ENCODE measurements at places on chromosomes 4 and X. TPM values are rescaled to one million over a fixed set of nuclear protein-coding genes. Genes with fewer than 3 reads are reported as not detected.

DNA sequence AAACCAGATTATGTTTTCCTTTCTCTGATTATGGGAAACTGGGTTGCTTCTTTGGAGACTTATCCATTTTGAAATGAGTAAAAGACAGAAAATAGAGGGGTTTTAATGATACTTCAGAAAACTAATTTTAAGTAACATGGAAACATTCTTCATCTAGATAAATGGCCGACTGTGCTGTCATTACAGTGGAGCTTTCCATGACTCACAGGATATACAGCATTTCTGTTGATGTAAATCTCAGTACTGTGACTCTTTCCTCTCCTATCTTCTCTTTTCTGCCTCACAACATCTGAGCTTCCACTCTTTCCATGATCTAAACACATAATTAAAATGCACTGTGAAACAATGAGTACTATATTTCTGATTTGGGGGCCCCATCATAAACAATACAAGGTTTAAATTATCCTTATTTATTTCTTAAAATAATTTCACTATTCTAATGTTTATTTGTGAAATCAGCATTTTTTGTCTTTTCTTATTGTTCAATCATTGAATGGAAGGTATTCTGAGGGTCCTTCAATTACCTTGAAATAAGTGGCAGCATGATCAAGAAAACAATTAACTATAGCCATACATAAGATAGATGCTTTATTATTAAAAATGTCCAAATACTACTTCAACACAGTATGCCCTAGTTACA is 19.3 kb downstream of the SEC24D start:
- H3K4me1 ChIP-seq, result no peaks in the 10 kb centered on the region
- H3K27me3 ChIP-seq, result no peaks in the 10 kb centered on the region
- no peak for DNase-seq
- H3K36me3 ChIP-seq, result peaks cover 35% of the 10 kb centered on the region
- H3K4me3 ChIP-seq, result no peak overlapping the region

- no peak overlapping the region for H3K4me3 ChIP-seq
- DNase-seq, result no peak
- no peaks in the 10 kb centered on the region for H3K27me3 ChIP-seq
- H3K4me1 ChIP-seq, result no peaks in the 10 kb centered on the region
Measured at GRCh38 chr4:25500626-25501316, 123.7 kb downstream of the ANAPC4 start.

- H3K36me3 ChIP-seq, result no peaks in the 10 kb centered on the region
- no peak overlapping the region for H3K27ac ChIP-seq
- no peaks in the 10 kb centered on the region for H3K4me1 ChIP-seq
- no peaks in the 10 kb centered on the region for H3K27me3 ChIP-seq
- no peak overlapping the region for H3K4me3 ChIP-seq
Measured at GRCh38 chr4:58940167-58940566, 1830.0 kb upstream of the IGFBP7 start.

DNA sequence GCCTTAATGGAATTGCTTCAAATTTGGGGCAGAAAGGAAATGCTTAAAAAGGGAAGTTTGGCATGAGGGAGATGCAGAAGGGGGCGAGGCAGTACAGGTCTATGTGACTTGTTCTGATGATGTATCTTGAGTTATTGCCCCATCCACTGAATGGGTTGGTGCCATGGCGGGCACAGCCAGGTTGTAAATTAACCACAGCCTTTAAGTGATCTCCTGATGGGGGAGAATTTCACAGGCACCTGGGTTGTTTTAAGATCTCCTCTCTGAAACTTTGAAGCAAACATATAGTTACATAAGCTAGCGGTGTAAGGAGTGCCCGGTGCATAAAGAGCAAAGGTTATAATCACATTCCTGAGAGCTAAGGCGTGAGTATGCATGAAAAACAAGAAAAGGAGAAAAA is 37.0 kb downstream of the NPY5R start:
- H3K4me3 ChIP-seq, result no peak overlapping the region
- H3K27me3 ChIP-seq, result no peaks in the 10 kb centered on the region
- H3K4me1 ChIP-seq, result no peaks in the 10 kb centered on the region
- DNase-seq, result no peak

- H3K27me3 ChIP-seq, result no peaks in the 10 kb centered on the region
- no peak overlapping the region for H3K4me3 ChIP-seq
- H3K4me1 ChIP-seq, result no peaks in the 10 kb centered on the region
- H3K36me3 ChIP-seq, result no peaks in the 10 kb centered on the region
Measured at GRCh38 chr4:132417220-132417619, 731.9 kb upstream of the PCDH10 start.

- H3K27ac ChIP-seq, result no peak overlapping the region
- no peak for DNase-seq
- H3K36me3 ChIP-seq, result no peaks in the 10 kb centered on the region
- H3K4me3 ChIP-seq, result no peak overlapping the region
- no peaks in the 10 kb centered on the region for H3K4me1 ChIP-seq
- H3K27me3 ChIP-seq, result no peaks in the 10 kb centered on the region
Measured at GRCh38 chrX:123263747-123264146, 79.7 kb downstream of the GRIA3 start.

DNA sequence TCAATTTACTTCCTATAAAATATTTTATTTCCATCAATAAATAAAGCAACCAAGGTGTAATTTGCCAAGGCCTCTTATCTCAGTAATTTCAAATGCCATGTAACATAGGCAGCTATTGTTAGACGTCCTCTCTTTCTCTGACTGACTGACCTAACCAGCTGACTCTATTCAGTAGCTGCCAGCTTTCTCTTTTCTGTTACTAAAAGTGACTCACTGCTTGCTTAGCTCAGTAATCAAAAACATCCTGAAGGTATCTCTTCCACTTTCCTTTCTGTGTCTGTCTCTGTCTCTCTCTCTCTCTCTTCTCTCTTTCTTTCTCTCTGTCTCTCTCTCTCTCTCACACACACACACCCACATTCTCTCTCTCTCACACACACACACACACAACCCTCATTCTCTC is 134.2 kb downstream of the SPOCK3 start:
- DNase-seq, result no peak
- H3K36me3 ChIP-seq, result no peaks in the 10 kb centered on the region
- H3K27me3 ChIP-seq, result no peaks in the 10 kb centered on the region
- no peak overlapping the region for H3K4me3 ChIP-seq
- peak overlapping the region; percentile 59 for H3K27ac ChIP-seq

FGFR3 gene
- total RNA-seq, result 0.51 TPM

MTM1 gene
- total RNA-seq, result 6.3 TPM

DNA sequence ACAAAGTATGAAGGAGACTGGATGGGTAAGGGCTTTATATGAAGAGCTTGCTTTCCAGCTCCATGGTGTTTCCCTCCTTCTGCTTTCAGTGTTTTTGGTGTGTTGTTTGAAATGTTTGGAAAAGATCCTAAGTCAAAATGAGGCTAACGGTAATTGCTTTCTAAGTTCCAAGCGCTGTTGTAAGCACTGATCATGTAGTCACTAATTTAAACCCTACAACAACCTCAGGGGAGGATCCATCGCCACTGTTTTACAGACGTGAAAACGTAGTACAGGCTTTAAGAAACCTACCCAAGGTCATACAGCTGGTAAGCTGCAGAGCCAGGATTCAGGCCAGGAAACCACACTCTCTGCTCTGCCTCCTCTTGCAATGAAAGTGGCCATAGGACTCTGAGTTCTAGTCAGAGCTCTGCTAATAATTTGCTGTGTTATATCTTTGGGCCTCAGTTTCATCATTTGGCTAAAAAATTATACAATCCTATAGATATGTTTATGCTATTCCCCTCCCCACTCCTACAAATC is 102.9 kb upstream of the PGRMC2 start:
- H3K27me3 ChIP-seq, result no peaks in the 10 kb centered on the region
- peaks cover 45% of the 10 kb centered on the region for H3K4me1 ChIP-seq
- H3K36me3 ChIP-seq, result no peaks in the 10 kb centered on the region
- no peak for DNase-seq
- H3K27ac ChIP-seq, result peak overlapping the region; percentile 31

DNA sequence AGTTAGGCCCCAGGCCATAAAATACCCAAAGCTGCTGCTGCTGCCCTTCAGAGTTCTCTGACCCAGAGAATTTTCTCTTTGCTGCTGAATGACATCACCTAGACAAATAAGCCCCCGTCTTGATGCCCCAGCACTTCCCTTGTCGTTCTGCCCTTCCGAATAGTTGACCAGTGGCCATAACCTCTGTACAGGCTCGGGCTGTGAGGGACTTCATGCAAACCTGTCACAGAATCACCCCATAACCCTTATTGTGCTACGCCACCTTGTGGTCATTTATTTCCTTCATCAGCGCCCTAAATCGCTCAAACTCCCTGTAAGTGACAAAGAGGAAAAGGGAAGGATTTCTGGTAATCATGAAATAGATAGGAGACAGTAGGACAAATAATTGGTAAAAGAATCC is 18.8 kb downstream of the SPACA5 start:
- H3K27me3 ChIP-seq, result no peaks in the 10 kb centered on the region
- no peaks in the 10 kb centered on the region for H3K36me3 ChIP-seq
- DNase-seq, result no peak
- no peaks in the 10 kb centered on the region for H3K4me1 ChIP-seq

SH3BGRL gene
- total RNA-seq, result 26.0 TPM

GRCh38 chrX:37787423-37787869 is 7.6 kb downstream of the CYBB start:
- H3K36me3 ChIP-seq, result no peaks in the 10 kb centered on the region
- no peak overlapping the region for H3K27ac ChIP-seq
- DNase-seq, result no peak
- H3K4me1 ChIP-seq, result no peaks in the 10 kb centered on the region
- H3K27me3 ChIP-seq, result no peaks in the 10 kb centered on the region
- no peak overlapping the region for H3K4me3 ChIP-seq

- peaks cover 47% of the 10 kb centered on the region for H3K4me1 ChIP-seq
- peak overlapping the region; percentile 98 for H3K27ac ChIP-seq
- peak; percentile 80 for DNase-seq
- no peaks in the 10 kb centered on the region for H3K36me3 ChIP-seq
Measured at GRCh38 chr4:99655308-99656081, 2.1 kb downstream of the C4orf54 start.

- no peaks in the 10 kb centered on the region for H3K36me3 ChIP-seq
- H3K4me1 ChIP-seq, result no peaks in the 10 kb centered on the region
- no peaks in the 10 kb centered on the region for H3K27me3 ChIP-seq
- no peak for DNase-seq
Measured at GRCh38 chr4:60913002-60913401, 287.1 kb upstream of the ADGRL3 start.

- H3K4me3 ChIP-seq, result peak overlapping the region; percentile 93
- peaks cover 50% of the 10 kb centered on the region for H3K4me1 ChIP-seq
- peak overlapping the region; percentile 98 for H3K27ac ChIP-seq
Measured at GRCh38 chrX:78105944-78106650, 2.0 kb downstream of the PGK1 start.

DNA sequence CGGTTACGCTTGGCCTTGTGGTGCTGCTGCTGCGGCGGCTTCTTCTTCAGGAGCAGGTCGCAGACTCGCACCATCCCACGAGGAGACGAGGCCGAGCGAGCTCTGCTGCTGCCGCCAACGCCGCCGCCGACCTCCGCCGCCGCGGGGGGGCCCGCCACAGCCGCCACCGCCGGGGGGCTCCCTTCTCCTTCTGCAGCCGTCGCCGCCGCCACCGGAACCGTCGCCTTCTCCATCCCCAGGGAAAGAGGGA is 237 bp downstream of the ANKRD17 start:
- no peak for DNase-seq
- H3K4me1 ChIP-seq, result peaks cover 48% of the 10 kb centered on the region
- H3K4me3 ChIP-seq, result peak overlapping the region; percentile 93
- H3K36me3 ChIP-seq, result no peaks in the 10 kb centered on the region
- H3K27me3 ChIP-seq, result no peaks in the 10 kb centered on the region

- peaks cover 23% of the 10 kb centered on the region for H3K4me1 ChIP-seq
- H3K4me3 ChIP-seq, result no peak overlapping the region
- H3K27me3 ChIP-seq, result no peaks in the 10 kb centered on the region
- H3K36me3 ChIP-seq, result peaks cover 41% of the 10 kb centered on the region
- H3K27ac ChIP-seq, result peak overlapping the region; percentile 86
- DNase-seq, result peak; percentile 25
Measured at GRCh38 chr4:2937146-2937857, 25.9 kb downstream of the NOP14 start.

PCYT1B gene
- total RNA-seq, result not detected

DNA sequence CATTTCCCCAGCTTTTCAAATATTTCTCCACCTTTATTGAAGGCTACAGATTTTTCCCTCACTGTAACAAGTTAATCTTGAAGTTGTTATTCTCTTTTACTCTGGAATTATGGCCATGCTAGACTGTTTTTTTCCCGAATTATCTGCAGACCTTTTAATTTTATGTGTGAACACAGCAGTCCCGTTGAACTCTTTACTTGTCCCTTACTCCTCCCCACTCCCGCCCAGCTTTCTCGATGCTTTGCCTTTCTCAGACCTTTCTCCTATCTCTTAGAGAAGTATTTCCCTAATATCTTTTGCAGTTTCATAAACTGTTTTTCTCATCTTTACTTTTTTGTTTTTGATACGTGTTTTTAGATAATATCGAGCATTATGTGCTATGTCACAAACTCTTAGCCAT is 776 bp downstream of the CEP44 start:
- no peak for DNase-seq
- no peaks in the 10 kb centered on the region for H3K27me3 ChIP-seq
- H3K4me3 ChIP-seq, result peak overlapping the region; percentile 87
- H3K27ac ChIP-seq, result peak overlapping the region; percentile 97
- H3K36me3 ChIP-seq, result no peaks in the 10 kb centered on the region

SMIM10L2A gene
- total RNA-seq, result 0.04 TPM

GRCh38 chr4:92970996-92971395 is 667.2 kb downstream of the GRID2 start:
- H3K4me3 ChIP-seq, result no peak overlapping the region
- no peaks in the 10 kb centered on the region for H3K36me3 ChIP-seq
- no peaks in the 10 kb centered on the region for H3K27me3 ChIP-seq
- H3K27ac ChIP-seq, result no peak overlapping the region

DNA sequence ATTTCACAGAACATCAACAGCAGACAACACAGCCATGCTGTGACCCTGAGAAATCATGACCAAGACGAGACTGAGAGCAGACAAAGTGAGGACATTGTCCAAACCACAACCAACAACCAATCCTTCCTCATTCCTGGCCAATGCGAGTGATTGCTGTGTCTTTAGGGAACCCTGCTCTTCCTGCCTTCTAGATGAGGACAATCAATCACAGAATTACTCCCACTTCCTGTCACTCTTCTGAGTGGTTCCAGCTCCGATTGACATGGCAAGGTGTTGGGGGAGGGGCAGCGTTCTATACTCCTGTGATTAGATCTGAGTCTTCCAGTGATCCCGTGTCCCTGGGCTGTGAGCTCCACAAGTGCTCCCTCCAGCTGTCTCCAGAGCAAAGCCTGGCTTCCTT is 227.8 kb downstream of the STIM2 start:
- no peak for DNase-seq
- H3K27ac ChIP-seq, result no peak overlapping the region
- peaks cover 11% of the 10 kb centered on the region for H3K27me3 ChIP-seq
- H3K4me1 ChIP-seq, result no peaks in the 10 kb centered on the region
- no peak overlapping the region for H3K4me3 ChIP-seq
- H3K36me3 ChIP-seq, result no peaks in the 10 kb centered on the region

TLL1 gene
- total RNA-seq, result 1.3 TPM

HPGDS gene
- total RNA-seq, result not detected

CPZ gene
- total RNA-seq, result not detected

- H3K27ac ChIP-seq, result no peak overlapping the region
- peaks cover 58% of the 10 kb centered on the region for H3K36me3 ChIP-seq
- H3K4me3 ChIP-seq, result no peak overlapping the region
- H3K4me1 ChIP-seq, result no peaks in the 10 kb centered on the region
Measured at GRCh38 chr4:87490664-87491369, 38.4 kb downstream of the SPARCL1 start.

IRS4 gene
- total RNA-seq, result not detected
